ENCODE measurements at places on chromosomes 5 and 9.

GRCh38 chr9:34520096-34520495 is 2.7 kb downstream of the ENHO start:
- DNase-seq: no peak

- no peak for DNase-seq
These were observed 6.4 kb downstream of the PLIN2 start for GRCh38 chr9:19120877-19121276.

GRCh38 chr9:81682797-81683196 is 6.5 kb downstream of the TLE1 start:
- no peak for DNase-seq

DNA sequence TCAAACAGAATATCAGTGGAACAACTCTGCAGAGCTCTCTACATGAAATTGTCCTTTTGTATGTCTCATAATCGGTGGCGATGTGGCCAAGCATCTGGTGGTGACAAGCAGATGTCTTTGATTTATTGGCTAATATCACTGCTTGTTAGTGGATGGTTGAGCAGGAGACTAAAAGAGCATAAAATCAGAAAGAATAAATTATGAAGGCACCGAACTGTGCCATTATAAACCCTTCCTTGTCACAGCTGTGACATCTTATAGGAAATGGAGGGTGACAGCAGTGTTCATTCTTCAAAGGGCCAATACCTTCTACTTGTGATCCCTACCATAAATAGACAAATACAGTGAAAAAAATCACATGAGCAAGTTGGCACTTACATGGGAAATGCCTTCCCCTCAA is 1404.3 kb downstream of the MAT2B start:
- no peak for DNase-seq

GRCh38 chr5:146428658-146429057 is 18.5 kb upstream of the TCERG1 start:
- DNase-seq: no peak

DNA sequence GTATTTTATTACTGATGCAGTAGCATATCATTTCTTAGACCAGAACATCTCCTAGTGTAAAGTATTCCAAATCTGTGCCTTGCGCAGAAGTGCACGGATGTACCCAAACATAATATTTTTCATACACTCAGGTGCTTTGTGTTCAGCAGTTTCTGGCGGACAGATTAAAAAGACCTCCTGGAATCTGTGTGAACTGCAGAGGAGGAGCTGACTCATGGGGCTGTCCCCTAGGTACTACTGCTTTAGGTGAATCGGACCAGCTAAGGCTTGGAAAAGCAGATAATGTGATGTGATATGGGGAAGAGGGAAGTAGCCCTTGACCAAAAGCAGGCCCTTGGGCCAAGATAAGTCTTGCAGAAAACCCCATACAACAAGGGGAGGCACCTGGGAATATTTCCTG is 310.1 kb downstream of the PLK2 start:
- no peak for DNase-seq

GRCh38 chr9:35813434-35814105 is 1.3 kb downstream of the HINT2 start:
- DNase-seq: peak; percentile 75

GRCh38 chr5:89095341-89095740 is 212.4 kb upstream of the MEF2C start:
- DNase-seq: no peak

- DNase-seq: no peak
These were observed 123.9 kb upstream of the HAPLN1 start for GRCh38 chr5:83844449-83845068.

DNA sequence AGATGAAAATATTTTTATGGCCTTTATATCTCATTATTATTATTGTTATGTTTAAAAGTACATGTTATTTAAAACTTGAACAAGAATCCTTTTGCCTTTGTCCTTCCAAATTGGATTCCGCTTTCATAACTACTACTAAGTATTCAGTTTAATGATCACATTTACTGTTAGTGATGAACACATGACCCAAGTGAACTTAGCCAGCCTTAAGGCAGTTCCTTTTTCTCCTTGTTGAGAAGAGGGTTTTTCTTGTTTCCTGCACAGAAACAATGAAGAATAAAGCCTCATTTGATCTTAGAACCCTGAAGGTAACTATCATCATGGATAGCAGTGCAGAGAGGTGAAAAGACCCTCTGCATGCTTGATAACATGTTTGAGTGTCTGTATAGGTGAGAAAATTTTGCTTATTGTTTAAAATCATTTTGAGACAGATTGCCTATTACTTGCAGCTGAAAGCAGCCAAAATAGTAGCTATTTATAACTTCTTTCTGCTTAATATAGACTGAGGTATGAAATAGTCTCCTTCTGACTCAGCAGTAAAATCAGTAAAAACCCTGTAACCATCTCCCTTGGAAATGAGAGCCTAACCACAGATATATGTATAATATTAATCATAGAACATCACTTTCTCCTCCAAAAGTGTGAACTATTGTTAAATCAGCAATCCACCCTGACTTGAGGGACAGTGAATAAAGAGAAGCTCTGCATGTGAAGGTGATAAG is 266.2 kb downstream of the SPATA31D1 start:
- no peak for DNase-seq

DNA sequence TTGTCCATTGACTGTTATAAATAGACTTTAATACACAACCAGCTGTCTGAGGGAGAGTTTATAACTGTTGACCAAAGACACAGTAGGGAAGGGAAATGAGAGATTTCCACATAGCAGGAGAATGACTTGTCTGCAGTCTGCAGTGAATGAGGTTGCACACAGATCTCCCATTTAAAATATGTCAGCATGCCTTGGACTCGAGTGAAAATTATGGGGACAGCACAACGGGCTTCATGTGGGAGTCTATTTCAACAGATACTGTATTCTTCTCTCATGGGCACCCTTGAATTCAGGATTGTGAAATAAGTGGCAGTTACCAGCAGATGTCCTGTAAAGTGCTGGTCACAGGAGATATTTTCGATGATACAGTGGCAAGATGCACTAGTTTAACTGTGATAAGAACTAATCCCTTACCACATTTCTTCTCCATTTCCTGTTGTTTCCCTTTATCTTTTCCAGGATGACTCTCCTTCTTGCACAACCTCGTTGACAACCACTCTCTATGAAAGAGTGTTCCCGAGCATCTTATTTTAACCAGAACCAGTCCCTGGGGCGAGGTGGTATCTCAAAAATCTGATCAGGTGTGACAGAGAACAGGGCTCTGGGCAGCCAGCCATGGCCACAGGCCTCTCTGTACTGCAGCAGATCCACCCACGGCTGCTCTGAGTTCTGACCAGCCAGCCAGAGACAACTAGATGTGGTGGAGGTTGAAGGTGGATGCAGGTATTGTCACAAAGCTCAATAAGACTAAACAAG is 51.5 kb upstream of the MAP3K1 start:
- DNase-seq: peak; percentile 83

DNA sequence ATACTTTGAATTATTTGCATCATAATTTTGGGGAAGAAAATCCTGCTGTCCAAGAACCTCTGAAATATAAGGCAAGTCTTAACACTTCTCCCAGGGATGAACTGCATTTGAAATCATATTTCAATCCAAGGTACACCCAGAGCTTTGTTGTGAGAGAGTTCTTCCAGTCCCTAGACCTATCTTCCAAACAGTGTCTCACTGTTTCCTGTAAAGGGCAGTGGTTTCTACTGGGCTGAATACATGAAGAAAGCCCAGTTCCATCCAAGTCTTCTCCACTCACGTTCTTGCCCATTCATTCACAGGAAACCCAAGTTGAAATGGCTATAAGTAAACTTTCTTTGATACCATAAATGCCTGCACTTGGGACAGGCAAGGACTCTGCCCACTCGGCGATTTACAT is 108.3 kb upstream of the LHFPL2 start:
- DNase-seq: no peak

DNA sequence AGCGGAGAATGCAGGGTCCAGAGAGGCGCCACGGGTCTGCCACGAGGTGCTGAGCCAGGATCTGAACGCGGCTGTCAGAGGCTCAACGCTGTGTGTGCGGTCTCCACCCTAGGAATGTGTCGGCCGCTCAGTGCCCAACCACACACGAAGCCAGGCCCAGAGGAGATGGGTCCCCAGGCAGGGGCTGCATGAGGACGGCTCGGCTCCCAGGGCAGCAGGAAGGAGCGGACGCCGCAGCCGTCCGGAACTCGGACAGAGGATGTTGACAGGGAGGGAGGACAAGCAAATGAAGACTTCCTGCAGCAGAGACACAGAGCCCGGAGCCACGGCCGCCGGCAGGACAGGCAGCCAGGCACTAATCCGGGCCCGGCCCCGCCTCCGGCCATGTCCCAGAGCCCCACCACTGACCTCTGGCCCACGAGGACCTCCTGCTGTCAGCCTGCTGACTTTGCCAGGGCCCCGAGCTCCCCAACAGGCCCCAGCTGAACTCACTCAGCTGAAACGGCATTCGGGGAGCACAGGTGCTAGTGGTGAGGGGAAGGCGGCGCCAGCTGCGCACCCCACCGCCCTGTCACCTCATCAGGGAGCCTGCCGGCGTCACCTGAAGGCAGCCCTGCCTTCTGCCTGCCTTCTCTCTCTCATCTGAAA is 12.7 kb downstream of the VAV2 start:
- DNase-seq: no peak

DNA sequence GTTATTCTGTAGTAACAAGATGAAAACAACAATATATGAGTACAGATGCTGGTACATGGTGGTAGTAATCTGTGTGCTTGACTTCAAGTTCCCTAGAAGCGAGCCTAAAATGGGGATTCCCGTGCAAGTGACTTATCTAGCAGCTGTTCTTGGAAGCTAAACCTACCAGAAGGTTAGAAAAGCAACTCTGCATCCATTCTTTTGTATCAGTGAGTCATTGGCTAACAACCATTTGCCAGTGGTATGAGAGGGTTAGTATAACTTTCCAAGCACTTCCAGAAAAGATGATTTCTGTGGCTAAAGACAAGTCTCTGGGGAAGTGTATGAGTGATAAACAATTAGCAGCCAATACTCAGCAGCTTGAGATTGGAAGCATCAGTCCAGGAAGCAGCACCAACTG is 787.7 kb upstream of the CDH6 start:
- no peak for DNase-seq

DNA sequence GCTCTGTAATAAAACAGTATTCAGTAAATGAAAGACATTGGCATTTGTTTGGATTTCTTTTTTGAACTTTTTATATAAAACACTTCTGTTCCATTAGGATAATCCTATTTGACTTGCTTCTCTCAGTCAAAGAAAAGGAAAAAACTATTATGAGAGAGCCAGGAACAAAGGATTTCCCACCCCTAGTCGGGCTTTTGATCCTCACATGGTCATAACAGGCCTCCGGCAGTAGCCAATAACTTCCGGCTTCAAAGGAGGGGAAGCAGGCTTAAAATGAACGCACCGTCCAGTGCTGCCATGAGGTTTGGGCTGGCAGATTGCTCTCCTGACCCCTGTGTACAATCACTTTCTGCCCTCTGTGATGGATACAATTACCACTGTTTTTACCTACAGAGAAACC is 209.3 kb downstream of the ZNF608 start:
- no peak for DNase-seq

GRCh38 chr9:12906646-12907045 is 131.8 kb downstream of the LURAP1L start:
- no peak for DNase-seq

DNA sequence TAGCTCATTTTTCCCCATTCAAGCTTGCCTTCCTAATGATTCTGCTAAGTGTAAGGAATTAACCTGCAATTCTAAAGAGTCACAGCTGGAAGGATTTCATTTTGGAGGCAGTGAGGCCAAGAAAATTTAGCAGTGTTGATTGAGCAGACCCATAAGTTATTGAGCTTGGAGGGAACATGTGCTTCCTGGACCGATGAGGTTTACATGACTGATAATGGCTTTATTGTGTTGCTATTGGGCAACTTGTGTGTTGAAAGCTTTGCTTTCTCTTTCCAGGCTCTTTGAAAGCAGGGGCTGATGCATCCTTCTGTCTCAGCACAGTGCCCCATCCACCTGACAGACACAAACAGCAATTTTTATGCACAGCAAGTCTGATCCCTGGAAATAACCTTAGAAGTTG is 398.9 kb upstream of the PCSK5 start:
- DNase-seq: no peak

DNA sequence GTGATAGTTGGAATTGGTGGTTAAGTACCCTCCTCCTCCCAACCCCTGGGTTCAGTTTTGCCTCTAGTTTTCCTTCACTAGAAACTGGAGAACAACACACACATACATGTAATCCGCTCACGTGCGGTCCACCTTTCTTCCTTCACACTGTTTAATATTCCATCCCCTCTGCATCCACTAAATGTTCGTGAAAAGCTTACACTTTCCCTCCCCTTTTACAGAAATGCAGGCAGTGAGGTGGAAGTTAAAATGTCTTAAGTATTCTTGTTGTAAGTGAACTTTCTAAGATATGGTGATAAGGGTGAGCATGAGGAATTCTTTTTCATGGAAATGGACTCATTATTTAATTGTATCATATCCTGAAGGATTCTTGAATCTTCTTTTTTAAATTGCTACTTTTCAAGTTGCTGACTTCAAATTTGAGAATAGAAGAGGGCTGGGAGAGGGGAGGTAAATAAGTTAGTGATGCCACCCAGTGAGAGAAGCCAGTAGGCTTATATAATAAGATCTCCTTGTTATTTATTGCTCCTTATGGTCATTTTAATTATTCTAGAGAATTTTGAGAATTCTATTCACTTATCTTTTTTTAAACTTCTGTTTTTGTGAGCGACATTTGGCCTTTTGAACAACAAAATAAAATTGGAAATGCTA is 90.2 kb downstream of the TLE4 start:
- no peak for DNase-seq
